NCI-H774 (cell line): ENCODE measurements at places on chromosomes 7 and 10.

- DNase-seq, result no peak
These were observed 11.3 kb downstream of the JAKMIP3 start for GRCh38 chr10:132077091-132077490.

DNA sequence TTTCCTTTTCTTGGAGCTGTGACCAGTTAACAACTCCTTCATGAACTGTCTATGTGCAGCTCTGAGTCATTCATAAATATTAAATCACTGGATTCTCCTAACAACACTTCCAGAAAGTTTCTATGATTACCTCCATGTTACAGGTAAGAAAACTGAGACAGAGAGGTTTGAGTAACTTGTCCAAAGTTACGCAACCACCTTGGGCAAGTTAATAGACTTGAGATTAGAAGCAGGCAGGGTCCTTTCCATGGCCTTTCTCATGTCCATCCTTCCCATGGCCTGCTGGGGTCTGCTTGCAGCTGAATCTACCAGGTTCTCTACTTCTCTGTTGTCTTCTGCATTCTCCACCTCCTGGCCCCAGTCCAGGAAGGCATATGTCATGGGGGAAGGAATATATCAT, 648.8 kb upstream of the MKI67 start:
- DNase-seq, result no peak

GRCh38 chr10:97542169-97543024, 30.2 kb upstream of the ANKRD2 start:
- no peak for DNase-seq

- DNase-seq, result no peak
These were observed 62.4 kb upstream of the LRRC18 start for GRCh38 chr10:49001870-49002672.

DNA sequence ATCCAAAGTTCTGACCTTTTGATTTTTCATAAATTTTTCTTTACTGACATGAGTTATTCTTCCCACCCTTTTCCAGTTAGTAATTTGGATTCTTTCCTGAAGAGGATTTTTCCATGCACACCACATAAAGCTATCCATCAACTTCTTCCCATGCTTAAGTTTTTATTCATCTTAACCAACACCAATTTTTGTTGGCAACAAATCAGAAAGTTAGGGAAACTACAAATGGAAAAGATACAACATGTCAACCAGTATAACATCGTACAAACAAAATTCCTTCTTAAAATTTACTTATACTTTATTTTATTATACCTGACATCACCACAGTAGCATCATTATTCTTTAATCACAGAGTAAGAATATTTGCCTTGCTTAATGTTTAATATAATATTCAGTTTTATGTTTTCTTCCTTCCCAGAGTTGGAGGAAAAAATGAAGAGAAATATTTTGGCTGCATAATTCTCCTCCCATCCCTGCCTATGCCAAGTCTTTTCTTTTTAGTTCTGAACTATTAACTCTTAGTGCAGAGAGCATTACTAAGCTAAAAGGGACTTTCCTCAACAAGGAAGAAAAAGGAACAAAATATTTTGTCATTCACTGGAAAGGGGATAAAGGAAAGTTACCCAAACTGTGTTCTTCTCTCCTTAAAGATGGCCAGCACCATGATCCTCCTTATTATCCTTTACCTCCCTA, 67.5 kb upstream of the MEOX2 start:
- no peak for DNase-seq

- DNase-seq, result no peak
These were observed 86.5 kb downstream of the DKK1 start for GRCh38 chr10:52400562-52400961.

DNA sequence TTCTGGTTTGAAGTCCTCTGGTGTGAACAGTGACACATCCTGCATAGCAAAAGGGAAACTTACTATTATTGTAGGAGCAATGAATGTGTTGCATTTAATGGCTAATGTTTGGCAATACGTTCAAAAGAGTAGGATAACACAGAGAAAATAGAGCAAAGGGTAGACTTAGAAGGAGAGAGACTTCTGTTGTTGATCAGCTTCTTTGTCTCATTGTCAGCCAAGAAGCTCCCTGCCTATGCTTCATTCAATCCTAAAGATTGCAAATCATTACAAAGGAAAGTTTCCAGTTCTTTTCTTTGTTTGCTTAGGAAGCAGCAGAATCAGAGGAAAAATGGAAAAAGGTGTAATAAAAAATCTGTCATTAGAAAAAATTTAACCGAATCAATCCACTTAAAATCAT, 7.9 kb upstream of the TSPAN13 start:
- no peak for DNase-seq

- DNase-seq, result no peak
These were observed 48.1 kb upstream of the CYCS start for GRCh38 chr7:25173184-25173583.

DNA sequence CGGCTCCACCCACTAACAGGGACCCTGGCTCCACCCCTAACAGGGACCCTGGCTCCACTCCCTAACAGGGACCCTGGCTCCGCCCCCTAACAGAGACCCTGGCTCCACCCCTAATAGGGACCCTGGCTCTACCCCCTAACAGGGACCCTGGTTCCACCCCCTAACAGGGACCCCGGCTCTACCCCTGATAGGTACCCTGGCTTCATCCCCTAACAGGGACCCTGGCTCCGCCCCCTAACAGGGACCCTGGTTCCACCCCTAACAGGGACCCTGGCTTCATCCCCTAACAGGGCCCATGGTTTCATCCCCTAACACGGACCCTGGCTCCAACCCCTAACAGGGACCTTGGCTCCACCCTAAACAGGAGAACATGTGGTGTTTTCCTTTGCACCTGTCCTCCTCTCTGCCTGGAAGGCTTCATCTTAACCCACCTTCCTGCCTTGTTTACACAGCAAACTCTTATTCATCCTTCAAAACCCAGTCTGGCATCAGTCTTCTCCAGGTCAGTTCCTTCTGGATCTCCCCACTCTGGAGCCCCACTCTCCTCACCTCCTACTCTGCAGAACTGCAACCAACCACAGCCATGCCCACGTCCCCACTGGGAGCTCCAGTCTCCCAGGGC, 58.0 kb downstream of the CHST15 start:
- no peak for DNase-seq

- no peak for DNase-seq
These were observed 691.9 kb downstream of the INHBA start for GRCh38 chr7:41010967-41011366.

- DNase-seq, result no peak
These were observed 178.7 kb downstream of the GFRA1 start for GRCh38 chr10:116094356-116094755.

DNA sequence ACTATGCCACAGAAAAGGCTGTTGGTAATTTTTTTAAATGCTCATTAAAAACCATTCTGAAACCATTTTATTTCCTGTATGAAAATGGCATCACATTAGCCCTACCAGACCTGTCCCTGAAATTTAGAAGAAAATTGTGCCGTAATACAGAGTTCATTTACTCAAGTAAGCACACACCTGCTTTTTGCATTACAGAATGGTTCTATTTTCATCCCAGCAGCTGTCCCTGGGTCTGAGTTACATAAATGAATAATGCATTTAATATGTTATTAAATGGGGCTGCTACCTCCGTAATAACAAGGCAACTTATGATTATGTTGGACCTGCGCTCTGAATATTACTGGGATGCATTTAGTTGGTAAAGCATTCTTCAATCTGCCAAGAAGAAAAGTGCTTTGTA, 508.9 kb downstream of the SORCS1 start:
- no peak for DNase-seq

DNA sequence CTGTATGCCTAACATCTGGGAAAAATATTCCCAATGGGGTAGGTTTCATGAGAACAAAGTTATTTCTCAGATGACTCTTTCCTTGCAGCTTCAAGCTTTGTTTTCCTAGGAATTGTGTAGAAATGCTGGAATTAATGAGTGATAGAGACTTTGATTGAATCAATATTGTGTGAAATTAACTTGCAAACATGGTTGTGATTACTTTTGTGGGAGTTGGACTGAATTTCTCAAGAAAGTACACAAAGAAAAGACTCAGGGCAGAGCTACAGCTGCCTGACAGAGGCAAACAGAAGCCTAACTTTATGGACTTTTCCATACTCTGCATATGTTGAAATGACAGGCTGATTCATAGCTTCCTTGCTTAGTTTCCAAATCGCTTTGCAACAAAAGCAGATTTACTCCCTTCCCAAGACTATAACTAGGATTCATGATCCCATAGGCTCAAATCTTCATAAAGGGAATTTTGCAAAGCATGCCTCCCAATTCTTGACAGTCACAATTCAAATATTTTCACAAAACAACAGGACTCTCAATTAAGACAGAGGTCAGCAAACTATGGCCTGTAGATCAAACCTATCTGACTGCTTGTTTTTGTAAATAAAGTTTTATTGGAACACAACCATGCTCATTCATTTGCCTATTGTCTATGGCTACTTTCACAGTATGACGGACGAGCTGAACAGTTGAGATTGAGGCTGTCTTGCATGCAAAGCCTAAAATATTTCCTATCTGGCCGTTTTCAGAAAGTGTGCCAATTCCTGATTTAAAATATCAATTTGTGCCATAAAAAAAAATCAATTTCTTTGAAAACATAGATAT, 27.6 kb downstream of the NRP1 start:
- DNase-seq, result no peak

DNA sequence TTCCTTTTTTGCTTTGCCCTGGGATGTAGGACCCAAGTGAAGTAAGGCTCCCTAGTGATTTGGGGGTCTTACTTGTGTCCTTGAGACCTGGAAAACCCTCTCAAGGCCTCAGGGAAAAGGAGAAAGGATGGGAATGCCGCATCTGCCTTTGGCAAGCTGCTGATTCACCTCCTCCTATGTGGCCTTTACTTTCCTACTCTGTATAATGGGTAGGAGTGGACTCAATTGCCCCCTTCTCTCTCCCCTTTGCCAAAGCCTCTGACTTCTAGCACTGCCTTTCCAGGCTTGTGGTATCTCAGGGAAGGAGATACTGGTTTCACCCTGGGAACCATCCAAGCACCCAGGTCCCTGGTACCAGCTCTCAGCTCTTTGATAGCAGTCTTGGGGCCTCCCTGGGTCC, 35.4 kb downstream of the UNC5B start:
- no peak for DNase-seq

GRCh38 chr10:70785190-70785589, at the start of gene TBATA:
TSS of gene TBATA (minus strand) at chr10:70785377. CDS start at chr10:70783379, 1,998 bp downstream.
- no peak for DNase-seq

DNA sequence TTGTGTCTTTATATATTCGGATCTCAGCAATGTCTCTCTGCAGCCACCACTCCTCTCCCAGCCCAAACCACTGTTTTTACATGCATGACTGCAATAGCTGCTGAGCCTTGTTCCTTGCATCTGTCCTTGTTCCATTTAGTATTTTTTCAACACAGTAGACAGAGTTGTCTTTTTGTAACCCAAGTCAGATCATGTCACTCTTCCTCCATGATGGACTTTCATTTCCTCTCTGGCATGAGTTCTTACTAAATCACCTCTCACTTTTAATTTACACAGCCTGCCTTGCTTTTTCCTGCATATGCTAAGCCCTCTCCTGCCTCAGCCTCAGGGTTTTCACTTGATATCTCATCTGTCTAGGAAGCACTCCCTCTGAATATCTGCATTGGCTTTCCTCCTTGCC, 353.2 kb downstream of the HGF start:
- no peak for DNase-seq

- DNase-seq, result no peak
These were observed 18.4 kb upstream of the MACROH2A2 start for GRCh38 chr10:70034232-70034631.

- no peak for DNase-seq
These were observed 32.6 kb downstream of the NUDT1 start for GRCh38 chr7:2274666-2275065.

DNA sequence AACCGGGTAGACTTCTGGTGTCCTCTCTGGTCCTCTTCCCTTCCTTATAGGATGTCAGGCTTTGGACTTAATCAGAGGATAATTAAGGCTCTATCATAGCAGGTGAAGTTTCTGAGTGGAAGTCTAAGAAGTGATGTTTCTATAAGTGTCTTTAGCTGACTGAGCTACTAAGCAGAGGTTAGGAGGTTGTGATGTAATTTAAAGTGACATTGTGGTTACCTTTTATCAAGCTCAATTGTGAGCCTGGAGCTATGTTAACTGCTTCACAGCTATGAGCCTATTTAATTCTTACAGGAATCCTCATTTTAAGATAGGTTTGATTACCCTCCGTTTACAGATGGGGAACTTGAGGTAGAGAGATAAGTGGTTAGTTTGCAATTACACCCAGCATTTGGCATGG, 365.1 kb downstream of the AUTS2 start:
- DNase-seq, result no peak

DNA sequence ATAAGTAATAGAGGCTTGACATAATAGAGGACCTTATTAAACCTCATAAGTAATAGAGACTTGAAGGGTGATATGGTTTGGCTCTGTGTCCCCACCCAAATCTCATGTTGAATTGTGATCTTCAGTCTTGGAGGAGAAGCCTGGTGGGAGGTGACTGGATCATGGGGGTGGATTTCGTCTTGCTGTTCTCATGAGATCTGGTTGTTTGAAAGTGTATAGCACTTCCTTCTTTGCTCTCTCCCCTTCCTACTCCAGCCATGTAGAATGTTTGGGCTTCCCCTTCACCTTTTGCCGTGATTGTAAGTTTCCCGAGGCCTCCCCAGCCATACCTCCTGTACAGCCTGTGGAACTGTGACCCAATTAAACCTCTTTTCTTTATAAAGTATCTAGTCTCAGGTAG, 8.6 kb downstream of the KIFBP start:
- DNase-seq, result no peak
